ENCODE measurements at places on chromosomes 7 and 10. TPM values are rescaled to one million over a fixed set of nuclear protein-coding genes. Genes with fewer than 3 reads are reported as not detected.

Gene VGF
- 15.4 TPM for total RNA-seq

Gene CPED1
- 14.8 TPM for total RNA-seq

Gene HOXA1
- not detected for total RNA-seq

Gene OPN4
- total RNA-seq = not detected

Gene SYT15
- 0.17 TPM for total RNA-seq

Gene TAS2R3
- 0.78 TPM for total RNA-seq

Gene OR2F1
- not detected for total RNA-seq

Gene CALY
- 0.20 TPM for total RNA-seq
